ENCODE measurements at places on chromosomes 2 and 18.

GRCh38 chr2:32614084-32614483 lies 13.8 kb upstream of the TTC27 start:
- peaks cover 19% of the 10 kb centered on the region for H3K36me3 ChIP-seq
- H3K27ac ChIP-seq = no peak overlapping the region
- H3K4me1 ChIP-seq = no peaks in the 10 kb centered on the region
- DNase-seq = no peak

GRCh38 chr2:242043538-242044312 lies 174.2 kb downstream of the RTP5 start:
- H3K4me3 ChIP-seq = no peak overlapping the region
- H3K36me3 ChIP-seq = no peaks in the 10 kb centered on the region
- no peak overlapping the region for H3K27ac ChIP-seq
- no peak for DNase-seq
- peaks cover 17% of the 10 kb centered on the region for H3K27me3 ChIP-seq
- H3K4me1 ChIP-seq = no peaks in the 10 kb centered on the region

- H3K27me3 ChIP-seq = no peaks in the 10 kb centered on the region
- no peaks in the 10 kb centered on the region for H3K36me3 ChIP-seq
These were observed 101.4 kb upstream of the RAB6C start for GRCh38 chr2:129877795-129878775.

- no peak overlapping the region for H3K27ac ChIP-seq
- H3K4me1 ChIP-seq = no peaks in the 10 kb centered on the region
- H3K36me3 ChIP-seq = no peaks in the 10 kb centered on the region
- peak; percentile 28 for DNase-seq
- H3K27me3 ChIP-seq = no peaks in the 10 kb centered on the region
- H3K4me3 ChIP-seq = no peak overlapping the region
These were observed 53.7 kb downstream of the EHD3 start for GRCh38 chr2:31287654-31288053.

- DNase-seq = no peak
- no peaks in the 10 kb centered on the region for H3K36me3 ChIP-seq
- H3K4me1 ChIP-seq = no peaks in the 10 kb centered on the region
These were observed 556.7 kb upstream of the ACVR2A start for GRCh38 chr2:147288131-147288530.

GRCh38 chr2:9984871-9985480 lies 33.5 kb downstream of the GRHL1 start:
- DNase-seq = no peak
- H3K27ac ChIP-seq = peak overlapping the region; percentile 76
- H3K4me1 ChIP-seq = peaks cover 9% of the 10 kb centered on the region
- H3K36me3 ChIP-seq = no peaks in the 10 kb centered on the region
- no peak overlapping the region for H3K4me3 ChIP-seq
- H3K27me3 ChIP-seq = no peaks in the 10 kb centered on the region
